Stimulated activated CD8-positive, alpha-beta memory T cell treated with anti-CD3 and anti-CD28 coated beads, Interleukin-2, amount 100 ng/mL, for 1 hour (primary cell): ENCODE measurements at places on chromosomes 5 and 9.

DNA sequence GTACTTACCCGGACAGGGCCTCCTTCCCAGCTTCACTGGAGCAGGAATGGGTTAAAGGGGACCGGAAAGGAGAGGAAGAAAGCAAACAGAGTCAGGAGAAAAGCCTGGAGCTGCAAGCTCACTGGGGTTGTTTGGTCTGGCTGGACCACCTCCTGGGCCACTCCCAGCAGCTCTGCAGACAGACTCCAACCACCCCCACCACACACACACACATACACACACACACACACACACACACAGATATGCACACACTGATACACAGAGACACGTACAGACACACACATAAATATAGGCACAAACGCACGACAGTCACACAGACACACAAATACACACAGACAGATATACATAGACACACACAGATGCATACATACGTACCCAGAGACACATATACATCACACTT, 34.9 kb upstream of the SYNPO start:
- no peak for DNase-seq

- no peak for DNase-seq
Measured at GRCh38 chr5:124661317-124662141, 84.9 kb downstream of the ZNF608 start.

- DNase-seq = no peak
Measured at GRCh38 chr9:82445556-82445955, 457.0 kb downstream of the SPATA31D1 start.

- no peak for DNase-seq
Measured at GRCh38 chr5:136810261-136810801, 445.0 kb upstream of the TRPC7 start.

GRCh38 chr5:132011622-132012343, at the start of gene ACSL6:
ACSL6 (minus strand) TSS chr5:132011658; CDS start chr5:132011553, 105 bp downstream.
- no peak for DNase-seq

DNA sequence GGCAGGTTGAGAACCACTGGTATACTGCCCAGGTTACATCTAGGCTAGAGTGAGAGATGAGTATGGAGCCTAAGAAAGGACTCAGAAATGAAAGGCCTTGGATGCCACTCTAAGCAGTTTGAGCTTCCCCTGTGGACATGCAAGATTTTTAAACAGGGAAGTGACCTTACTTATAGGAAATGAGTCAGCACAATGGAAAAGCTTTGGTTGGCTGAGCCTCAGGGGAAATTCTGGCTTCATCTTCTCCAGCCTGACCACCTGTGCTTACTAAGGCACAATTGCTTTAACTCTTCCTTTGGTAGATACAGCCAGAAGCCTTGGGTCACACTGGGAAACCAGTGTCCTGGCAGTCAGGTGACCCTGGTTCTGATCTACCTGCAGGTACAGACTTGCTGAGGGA, 380.2 kb upstream of the ZNF462 start:
- DNase-seq = no peak

GRCh38 chr5:149345892-149346222, 558 bp downstream of the GRPEL2 start:
- no peak for DNase-seq

- no peak for DNase-seq
Measured at GRCh38 chr9:134800791-134801339, 79.7 kb upstream of the FCN2 start.

- no peak for DNase-seq
Measured at GRCh38 chr9:2623288-2624050, 1.9 kb downstream of the VLDLR start.

DNA sequence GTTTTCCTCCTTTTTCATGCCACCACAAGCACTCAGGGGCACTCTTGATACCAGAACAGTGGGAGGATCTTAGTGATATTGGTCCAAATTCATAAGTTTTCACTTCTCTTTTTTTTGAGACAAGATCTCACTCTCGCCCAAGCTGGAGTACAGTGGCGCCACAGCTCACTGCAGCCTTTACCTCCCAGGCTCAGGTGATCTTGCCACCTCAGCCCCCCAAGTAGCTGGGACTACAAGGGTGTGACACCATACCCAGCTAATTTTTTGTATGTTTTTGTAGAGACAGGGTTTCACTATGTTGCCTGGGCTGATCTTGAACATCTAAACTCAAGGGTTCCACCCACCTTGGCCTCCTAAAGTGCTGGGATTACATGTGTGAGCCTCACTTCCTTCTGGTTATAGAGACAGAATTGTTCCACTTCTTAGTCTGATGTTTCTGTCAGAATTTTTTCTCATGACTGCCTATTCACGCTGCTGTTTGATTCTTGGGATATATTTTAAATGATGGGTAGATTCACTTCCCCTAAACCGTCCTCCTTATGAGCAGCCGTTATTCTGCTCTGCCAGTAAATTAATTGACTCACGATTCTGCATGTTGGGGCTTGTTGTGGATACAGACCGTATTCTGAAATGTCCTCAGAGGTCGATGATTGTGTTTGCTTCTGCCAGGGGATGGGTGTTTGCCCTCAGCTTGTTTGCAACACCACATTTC, 30.8 kb downstream of the MTAP start:
- no peak for DNase-seq

DNA sequence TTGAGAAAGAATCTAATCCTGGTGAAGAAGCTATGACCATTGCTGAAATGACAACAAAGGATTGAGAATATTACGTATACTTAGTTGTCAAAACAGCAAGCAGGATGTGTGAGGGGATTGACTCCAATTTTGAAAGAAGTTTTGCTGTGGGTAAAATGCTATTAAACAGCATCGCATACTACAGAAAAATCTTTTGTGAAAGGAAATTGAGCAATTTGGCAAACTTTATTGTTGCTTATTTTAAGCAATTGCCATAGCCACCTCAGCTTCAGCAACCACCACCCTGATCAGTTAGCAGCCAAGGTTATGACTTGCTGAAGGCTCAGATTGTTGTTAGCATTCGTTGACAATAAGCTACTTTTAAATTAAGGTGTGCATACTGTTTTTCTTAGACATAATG, 22.5 kb upstream of the ARL14EPL start:
- no peak for DNase-seq

DNA sequence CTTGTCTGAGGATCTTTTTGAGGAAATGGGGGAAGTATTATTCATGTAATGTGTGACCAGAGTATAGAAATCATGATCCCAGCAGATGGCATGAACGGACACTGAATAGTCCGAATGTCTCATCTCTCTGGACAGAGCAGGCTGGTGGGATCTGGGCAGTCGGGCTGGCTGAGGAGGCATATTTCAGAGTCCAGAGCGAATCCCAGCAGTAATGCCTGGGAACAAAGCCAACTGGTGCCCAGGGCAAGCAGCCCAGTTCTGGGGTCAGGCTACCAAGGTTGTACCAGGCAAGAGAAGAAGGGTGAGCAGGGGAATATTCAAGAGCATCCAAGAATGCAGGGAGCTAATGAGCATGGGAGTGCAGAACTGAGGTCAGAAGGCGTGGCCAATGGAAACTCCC, 306.4 kb downstream of the ZSWIM6 start:
- no peak for DNase-seq

DNA sequence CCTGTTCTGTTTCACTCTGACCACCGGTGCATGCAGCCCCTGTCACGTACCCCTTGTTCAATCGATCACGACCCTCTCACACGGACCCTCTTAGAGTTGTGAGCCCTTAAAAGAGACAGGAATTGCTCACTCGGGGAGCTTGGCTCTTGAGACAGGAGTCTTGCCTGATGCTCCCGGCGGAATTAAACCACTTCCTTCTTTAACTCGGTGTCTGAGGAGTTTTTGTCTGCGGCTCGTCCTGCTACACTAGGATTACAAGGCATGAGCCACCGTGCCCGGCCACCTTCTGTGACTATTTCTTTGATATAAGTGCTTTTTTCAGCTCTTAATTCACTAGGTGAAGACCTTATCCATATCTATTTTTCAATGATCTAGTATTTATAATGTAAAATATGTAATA, 167.5 kb downstream of the TTC39B start:
- DNase-seq = no peak

DNA sequence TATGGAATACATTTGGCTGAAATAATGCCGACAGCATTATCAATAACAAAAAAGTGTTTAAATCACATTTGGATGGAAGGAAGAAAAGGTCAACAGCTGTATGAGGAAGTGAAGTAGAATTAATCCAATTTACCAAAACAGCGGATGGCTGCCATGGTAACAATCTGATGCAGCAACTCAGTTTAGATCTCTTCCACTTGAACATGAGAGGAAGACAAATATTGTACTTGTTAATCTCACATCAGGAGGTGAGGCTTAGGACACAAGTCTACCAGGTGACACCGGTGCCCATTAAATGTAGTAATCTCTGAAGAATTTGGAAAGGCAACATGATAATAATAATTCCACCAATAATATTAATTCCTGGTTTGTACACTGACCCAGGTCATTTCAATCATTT, 2.4 kb downstream of the RASEF start:
- no peak for DNase-seq

DNA sequence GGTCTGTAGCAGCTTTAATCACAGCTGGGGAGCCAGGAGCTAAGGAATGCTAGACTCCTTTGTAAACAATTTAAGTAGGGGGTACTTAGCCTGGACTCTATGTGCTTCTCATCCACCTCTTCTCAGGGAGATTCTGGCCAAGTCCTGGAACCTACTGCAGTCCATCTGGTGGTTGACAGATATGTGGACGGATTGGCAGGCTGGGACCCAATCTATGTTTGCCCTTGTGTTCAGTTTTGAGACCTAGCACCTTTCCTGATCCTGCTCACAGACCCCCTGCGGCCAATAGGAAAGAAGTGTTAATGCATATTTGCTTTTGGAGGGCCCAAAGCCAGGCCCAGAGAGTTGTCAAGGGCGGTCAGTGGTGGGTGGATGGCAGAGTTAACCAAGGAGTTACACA, 6.4 kb downstream of the SLC22A5 start:
- DNase-seq = no peak

- DNase-seq = no peak
Measured at GRCh38 chr9:97808972-97809371, 44.1 kb upstream of the FOXE1 start.

GRCh38 chr5:89556215-89556913, 673.4 kb upstream of the MEF2C start:
- DNase-seq = no peak

DNA sequence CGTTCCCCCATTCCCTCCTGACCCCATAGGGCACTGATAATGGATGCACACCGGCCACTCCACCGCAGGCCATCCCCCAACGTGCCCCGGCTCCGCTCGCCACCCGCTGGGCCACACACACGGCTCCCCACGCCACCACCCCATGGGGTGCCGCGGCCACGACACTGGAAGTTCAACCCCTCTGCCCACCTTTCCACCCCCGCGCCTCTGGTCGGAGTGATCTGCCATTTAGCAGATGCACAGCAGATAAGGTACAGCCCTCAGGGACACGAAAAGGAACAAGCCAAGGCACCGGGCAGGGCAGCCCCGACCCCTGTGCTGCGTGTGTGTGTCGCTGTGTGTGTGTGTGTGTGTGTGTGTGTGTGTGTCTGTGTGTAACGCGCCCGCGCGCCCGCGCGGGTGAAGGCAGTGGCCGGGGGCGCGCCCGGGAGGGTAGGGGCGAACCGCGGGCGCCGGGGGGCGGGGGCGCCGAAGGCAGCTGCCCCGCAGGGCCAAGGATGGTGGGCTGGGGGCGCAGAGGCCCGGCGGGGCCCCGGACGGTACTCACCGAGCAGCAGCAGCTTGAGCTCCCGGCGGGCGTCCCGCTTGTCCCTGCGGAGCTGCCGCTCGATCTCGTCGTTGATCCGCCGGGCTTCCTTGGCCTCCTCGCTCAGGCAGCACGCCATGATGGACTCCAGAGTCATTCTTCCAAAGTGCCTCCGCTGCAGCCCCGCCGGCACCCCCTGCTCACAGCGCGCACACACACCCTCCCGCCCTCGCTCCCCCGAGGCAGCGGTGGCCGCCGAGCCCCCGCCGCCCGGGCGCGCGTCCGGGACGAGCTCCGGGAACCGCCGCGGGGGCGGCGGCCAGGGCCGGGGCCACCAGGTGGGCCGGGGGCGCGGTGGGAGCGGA, 813 bp downstream of the GNAQ start:
- peak; percentile 40 for DNase-seq

- no peak for DNase-seq
Measured at GRCh38 chr5:169701910-169702451, 64.9 kb downstream of the DOCK2 start.

DNA sequence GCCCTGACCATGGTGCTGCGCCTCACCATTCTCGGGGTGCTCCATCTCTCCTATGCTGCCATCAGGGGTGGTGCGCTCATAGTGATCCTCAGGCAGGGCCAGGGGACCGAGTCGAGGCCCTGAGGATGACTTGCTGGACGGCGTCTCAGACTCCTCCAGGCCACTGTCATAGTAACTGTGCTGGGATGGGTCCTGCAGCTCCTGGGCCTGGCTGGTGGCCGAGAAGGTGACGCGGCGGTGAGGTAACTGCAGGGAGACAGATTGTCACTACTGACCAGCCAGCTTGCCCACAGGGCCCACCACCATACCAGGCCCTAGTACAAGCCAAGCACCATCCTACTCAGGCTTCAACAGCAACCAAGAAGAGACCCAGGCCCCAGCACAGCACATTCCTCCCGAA, 21.0 kb downstream of the PCDH1 start:
- no peak for DNase-seq

DNA sequence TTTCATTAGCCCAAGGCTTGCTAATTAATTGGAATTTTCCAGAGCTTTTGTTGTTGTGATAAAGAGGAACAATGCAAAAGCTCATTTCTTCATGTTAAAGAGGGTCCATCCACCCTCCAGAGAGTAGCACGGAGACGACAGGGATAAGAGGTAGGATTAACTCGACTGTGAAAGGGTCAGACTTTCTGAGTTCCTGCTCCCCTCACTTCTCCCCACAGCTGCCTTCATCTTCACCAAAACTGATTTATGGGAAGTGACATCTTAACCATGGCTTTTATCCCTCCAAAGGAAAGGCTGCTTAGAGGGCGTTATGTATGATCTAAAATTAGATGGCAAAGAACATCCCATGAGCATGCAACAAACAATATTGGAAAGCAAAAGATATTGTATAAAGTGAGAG, 135.5 kb downstream of the GLIS3 start:
- no peak for DNase-seq

DNA sequence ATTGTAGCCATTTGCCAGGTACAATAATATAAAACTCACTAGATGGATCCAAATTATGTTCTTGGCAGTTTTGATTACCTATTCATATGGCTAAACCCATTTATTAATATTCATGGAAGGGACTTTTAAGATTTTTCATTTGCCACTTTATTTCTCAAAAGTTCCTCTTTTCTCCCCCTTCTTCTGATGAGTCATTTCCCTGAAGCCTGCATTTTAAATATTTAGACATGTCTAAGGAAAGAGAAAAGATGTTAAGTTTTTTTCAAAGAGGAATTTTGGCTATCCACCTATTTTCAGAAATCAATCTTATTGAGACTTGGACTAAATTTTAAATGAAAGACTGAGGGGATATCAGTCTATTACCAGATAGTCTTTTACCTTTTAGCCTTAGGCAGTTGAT, 1189.4 kb downstream of the EFNA5 start:
- no peak for DNase-seq
